ENCODE measurements at places on chromosomes 2 and 18.

DNA sequence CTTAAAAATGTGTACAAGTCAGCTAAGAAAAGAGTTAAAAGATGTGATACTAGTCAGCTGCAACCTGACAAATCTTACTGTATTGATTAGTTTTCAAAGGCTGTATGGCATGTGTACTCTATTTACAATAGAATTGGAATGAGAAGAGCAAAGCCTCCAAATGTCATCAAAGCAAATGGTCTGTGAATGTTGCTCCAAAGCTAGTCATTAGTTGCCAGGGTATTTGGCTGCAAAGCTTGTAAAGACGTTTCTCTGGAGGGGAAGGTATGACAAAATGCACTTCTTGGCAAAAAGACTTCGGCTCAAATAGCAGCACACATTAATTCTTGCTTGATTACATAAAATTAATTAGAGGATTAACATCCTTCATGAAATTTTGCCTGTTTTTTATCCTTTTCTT lies 59.3 kb downstream of the ETAA1 start:
- DNase-seq, result no peak

DNA sequence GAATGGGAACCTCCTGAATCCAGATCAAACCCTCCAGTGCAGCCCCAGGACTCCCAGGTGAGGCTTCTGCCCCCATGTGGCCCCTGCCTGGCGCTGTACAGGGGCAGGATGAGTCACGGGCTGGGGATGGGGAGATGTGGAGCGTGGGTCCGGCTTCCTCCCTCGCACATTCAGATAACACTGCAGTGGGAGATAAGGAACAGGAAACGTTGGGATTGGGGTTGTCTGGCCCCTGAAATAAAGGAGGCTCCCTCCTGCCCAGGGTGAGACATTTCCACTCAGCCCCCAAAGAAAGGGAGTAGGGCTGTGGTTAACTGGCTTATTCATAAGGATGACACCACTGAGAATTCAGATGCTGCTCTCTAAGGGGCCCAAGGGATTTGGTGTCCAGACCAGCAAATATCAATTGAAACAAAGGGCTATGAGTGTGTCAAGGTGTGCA lies 30.7 kb downstream of the IGFBP5 start:
- peak; percentile 41 for DNase-seq

- peak; percentile 20 for DNase-seq
Observed at GRCh38 chr2:224576088-224576715, 9.0 kb downstream of the CUL3 start.

DNA sequence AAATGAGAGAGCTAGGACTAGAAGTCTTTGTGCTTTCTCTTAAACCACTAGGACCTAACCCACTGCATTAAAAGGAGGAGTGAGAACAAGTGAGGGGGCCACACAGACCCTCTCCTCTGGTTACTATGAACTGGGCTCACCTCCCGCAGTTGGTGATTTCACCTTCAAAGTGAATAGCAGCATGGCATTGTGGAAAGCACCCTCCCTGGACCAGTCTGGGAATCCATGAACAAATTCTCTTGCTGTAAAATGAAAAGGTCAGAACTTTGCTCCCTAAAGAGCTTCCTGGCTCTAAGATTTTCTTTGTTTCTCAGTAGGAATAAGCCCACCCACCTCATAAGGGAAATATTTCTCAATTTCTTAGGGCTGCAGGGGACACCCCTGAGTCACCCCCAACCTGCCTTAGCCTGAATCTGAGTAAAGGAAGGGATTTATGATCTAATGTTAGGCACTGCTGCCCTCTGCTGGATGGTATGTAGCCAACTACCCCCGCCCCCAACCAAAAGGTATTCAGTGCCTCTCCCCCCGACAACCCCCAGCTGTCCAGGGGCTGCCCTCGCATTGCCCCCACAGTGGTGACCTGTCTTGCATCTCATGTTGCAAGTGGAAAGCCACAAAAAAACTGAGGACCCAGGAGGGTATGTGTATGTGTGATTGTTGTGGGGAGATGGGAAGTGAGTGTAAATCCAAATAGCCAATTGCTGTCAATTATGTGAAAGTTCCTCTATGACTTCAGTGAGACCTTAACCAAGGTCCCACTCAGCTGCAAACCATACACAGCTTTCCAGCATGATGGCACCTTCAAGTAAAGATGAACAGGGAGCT lies 230.9 kb upstream of the SLC14A2 start:
- peak; percentile 44 for DNase-seq

- peak; percentile 99 for DNase-seq
Observed at GRCh38 chr2:118738524-118739308, 108.7 kb downstream of the EN1 start.

DNA sequence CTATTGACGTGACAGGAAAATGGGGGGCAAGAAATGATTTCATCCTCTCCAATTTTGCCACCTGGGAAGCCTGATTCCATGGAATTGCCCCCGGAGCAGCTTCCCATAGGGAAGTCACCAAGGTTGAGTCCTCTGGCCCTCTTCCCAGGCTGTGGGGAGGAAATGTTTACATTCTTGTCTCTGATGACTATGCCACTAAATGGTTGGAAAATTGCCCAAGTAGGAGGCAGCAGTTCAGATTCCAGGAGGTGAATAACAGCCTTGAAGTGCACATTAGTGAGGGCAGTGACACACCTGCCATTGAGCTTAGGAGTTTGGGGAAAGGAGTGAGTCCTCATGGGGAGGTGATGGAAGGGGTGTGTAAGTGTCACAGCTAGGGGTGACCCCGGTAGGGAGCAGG lies 449.2 kb upstream of the DCC start:
- peak; percentile 6 for DNase-seq

- no peak for DNase-seq
Observed at GRCh38 chr2:28415010-28415409, 22.4 kb downstream of the FOSL2 start.

DNA sequence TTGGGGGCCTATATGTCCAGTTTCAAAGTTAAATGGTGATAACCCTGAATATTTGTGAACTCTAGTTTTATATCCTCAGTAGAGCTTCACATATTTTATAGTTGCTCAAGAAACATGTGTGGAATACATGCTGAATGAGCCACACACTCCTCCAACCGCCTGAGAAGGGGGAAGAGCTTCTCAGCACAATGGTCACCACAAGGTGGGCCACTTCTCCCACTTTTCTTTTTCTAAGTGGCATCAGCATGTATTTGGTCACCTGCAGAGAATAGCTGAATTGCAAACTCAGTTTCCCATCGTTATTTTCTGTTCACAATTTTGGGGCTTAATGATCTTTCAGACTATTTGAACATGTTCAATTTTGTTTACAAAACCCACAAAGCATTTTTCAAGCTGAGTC lies 340.5 kb downstream of the PARD3B start:
- no peak for DNase-seq

DNA sequence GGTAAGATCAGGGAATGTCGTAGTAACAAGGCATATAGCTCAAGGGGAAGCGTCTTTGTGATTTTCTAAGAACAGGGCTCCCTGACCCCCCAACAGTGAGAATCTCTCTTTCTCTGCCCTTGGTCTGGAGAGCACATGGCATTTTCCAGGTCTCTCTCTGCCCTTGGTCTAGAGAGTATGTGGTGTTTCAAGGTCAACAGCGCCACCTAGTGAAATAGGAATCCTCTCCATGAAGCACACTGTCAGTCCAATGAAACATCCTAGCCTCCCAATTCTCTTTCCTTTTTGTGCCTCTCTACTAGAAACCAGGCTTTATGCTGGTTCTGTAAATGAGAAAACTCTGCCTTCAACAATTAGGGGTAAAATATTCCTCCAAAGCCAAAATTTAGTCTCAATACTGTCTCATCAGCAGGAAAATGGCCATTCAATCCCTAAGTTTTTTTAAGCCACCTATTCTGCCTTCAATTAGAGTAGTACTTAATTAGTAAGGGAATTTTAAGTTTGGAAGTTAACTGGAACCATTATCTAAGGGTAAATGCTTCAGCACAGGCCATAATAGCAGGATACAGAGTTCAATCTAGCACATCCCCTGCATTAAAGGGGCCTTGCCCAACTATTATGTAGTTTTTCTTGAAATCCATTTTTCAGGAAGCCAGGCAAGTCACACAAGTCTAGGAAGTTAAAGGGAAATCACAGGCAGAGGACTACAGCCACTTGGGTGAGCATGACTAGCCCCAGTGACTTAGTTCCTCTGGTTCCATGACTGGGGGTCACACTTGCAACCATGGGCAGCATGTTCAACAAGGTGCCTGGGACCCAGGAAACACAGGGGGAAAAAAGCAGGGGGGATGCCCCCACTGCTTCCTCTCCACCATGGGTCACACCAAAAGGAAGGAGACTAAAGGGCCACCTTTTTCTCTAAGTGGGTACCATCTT lies 12.4 kb downstream of the DYM start:
- DNase-seq, result peak; percentile 69

DNA sequence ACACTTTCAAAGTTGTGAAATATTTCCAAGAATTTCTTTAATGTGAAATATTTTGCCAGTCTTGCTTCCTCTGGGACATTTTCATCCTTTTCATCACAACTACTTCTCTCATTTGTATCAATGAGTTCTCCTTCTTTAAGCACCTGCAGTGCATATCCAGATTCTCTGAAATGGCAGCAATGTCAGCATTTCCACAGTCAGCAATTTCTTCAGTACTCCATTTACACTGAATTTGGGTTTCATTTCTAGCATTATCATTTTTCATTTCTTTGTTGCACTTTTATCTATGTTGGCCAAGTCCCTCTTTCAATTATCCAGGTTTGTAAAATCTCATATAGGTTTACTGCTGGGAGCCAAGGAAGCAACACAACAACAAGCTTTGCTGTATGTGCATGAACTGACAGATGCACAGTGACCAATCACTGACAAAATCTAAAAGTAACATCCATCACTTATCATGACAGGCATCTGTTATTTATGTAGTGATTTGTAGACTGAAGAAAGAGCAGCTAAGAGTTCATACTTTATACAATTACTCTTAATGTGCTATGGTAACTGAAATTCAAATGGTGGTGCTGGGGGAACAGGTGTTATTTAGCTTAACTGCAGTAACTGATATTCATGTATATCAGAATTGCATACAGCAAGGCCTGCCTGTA lies 43.9 kb downstream of the SS18 start:
- no peak for DNase-seq

DNA sequence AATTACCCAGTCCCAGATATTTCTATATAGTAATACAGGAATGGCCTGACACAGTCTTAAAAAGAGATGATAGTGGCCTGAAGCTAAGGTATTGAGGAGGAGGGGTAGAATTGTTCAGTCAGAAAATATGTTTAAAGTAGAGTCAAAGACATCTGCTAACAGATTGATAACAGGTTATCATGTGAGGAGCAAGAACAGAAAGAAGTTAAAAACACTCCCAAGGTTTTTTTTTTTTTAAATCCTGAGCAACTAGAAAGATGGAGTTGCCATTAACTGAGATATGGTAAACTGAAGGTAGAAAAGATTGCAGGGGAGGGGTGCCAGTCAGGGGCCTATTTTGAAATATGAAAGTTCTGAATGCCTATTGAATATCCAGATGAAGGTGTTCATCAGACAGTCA lies 43.1 kb downstream of the SP3 start:
- DNase-seq, result no peak

- no peak for DNase-seq
Observed at GRCh38 chr2:16632598-16632997, 33.0 kb downstream of the CYRIA start.

GRCh38 chr2:205769495-205769850 lies 87.2 kb downstream of the NRP2 start:
- peak; percentile 89 for DNase-seq

GRCh38 chr2:64605026-64605471 lies 48.7 kb downstream of the SERTAD2 start:
- peak; percentile 40 for DNase-seq

DNA sequence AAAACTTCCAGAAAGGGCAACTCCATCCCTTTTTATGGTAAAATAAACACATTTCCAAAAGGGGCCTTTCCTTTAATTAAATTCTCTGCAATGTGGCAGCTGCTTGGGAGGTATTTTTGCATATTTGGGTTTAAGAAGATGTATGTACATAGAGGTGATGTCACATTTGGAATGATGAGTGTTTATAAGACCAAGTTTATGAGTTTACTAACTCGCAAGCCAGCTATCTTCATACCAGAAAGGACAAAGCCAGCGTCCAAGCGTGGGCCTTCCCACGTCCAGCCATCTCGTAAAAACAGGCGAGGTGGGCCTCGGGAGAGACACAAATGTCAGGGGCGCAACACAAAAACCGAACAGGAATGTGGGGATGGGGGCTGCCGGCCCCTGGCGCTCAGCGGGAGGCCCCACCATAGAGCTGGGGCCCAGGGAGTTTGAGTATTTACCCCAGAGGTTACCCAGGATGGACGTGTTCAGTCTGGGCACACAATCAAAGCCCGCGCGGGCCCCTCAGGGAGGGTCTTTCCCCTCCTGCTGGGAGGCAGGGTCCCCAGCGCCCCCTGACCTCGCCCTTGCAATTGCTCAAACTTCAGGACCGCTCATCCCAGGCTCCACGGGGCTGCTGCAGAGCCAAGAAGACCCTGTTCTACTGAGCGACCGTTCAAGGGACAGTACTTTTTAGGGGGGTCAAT lies 137.3 kb downstream of the TWIST2 start:
- no peak for DNase-seq

DNA sequence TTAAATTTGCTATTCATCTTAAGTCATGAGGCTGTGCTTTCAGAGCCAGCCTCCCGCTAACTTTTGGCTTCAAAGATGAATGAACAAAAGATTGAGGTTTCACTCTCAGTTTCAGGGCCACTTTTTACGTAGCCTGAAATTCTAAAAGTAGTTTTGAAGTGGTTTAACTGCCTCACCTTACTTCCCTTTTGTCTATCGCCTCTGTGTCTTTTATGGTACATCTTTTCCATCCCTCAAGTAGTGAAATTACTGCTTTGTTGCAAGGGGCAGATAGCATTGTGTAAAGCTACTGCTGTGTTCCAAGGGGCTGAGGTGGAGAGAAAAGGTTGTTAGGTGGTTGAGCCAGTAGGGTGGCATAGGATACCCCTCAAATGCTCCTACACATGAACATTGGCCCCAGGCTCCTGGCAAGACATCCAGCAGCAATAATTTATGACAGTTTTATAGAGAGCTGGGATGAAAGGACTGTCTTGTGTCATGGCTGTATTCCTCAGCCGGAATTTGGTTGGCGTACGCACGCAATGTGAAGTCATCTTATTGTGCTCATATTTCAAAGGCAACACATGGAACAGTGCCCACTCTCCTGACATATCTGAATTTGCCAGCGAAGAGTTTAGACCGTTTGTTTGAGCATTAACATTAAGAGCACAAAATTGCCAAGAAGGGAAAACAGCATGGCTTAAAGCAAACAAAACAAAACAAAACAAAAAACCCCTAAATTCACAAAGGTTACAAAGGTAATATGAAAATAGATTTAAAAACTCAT lies 32.2 kb downstream of the QPCT start:
- DNase-seq, result peak; percentile 22

DNA sequence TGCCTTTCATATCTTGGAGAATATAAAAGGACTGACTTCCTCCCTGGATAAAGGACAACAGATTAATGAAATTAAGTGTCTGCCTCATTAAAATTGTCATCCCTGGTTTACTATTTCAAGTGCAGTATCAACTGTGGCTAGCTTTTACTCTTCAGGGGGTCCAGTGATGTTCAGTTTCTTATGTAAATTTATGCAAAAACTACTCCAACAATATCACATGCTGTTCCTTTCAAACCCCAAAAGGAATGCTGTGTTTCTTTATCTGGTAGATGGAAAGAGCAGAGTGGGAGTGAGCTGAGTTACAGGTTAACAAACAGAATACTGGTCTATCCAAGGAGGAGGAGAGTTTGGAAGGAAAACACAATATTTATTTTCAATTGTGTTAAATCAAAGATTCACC lies 283.7 kb upstream of the VWC2L start:
- DNase-seq, result no peak
